Suppressor macrophage treated with lipopolysaccharide for 1 hour (primary cell): ENCODE measurements at places on chromosomes 6 and 20.

DNA sequence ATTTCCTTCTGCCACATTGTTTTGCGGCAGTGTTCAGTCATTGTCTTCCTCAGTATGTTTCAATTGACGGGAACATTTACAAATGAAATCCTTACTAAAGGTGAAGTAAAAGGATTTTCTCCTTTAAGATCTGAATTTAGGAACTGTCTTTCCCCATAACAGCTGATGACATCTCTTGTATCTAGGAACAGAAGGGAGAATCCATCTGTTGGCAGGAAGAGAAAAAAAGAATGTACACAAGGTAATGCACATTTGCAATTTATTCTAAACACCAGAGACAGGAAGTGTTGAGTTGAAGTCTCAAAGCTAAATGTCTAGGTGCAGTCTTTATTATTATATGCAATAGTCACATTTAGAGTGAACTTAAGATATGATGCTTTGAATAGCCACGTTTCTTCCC is 334.5 kb downstream of the HDGFL1 start:
- DNase-seq = no peak

- DNase-seq = no peak
Measured at GRCh38 chr6:105507811-105508210, 104.9 kb upstream of the PREP start.

DNA sequence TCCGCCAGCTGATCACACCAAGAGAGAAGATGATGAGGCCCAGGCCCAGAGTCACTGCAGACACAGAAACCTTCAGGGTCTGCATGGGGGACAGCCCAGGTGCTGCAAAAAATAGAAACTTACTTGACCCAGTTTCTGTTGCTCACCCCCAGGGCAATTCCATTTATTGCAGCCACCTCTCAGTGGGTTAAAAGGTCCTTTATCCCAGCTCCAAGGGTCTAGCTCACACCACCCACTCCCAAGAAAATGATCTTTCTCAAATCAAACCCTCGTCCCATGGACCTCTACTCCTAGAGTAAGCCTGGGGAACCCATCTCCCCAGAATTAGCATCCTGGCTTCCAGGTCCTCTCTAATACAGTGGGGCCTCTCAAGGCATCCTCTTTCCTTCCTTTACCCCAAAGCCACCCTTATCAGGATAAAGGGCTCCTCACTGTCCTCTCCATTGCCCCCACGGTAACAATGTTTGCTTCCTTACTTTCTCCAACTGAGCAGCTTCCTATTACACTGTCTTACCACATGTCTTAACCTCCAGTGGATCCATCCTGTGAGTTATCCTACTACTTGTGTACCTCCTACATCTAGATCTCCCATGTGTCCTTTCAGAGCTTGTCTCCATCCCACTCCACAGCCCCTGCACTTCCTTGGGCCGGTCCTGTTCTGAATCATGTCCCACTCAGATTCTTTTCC is 5.1 kb downstream of the HLA-DMB start:
- DNase-seq = no peak

GRCh38 chr20:25245461-25245860 is 2.4 kb upstream of the PYGB start:
- DNase-seq = no peak

GRCh38 chr20:24011282-24011681 is 22.7 kb upstream of the GGTLC1 start:
- no peak for DNase-seq

GRCh38 chr6:17716221-17716620 is 9.5 kb upstream of the NUP153 start:
- DNase-seq = no peak

DNA sequence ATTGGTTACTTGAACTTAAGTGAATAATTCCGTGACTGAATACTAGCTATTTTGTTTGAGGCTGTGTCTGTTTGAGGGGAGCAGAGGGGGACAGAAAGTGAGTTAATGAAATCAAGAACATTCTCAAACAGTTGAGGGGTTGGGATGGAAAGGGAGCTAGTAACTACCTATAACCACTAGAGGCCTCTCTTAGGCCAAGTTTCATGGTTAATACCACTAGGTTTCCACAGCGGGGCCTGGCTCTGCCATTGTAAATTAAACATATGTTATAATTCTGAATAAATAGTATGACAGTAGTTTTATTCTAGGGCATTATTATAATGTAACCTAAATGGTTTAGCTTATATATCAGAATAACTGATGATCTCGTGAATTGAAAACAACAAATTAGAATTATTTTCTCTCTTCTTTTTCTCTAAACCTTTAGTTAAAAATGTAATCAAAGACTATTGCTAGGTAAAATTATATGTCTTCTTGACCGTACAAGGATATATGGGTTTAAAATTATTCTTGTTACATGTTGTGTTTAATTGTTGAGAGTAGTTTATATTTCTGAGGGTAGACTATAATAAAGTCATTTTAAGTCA is 108.1 kb downstream of the BCKDHB start:
- DNase-seq = peak; percentile 51

- peak; percentile 77 for DNase-seq
Measured at GRCh38 chr6:37182736-37183590, 13.0 kb downstream of the PIM1 start.

DNA sequence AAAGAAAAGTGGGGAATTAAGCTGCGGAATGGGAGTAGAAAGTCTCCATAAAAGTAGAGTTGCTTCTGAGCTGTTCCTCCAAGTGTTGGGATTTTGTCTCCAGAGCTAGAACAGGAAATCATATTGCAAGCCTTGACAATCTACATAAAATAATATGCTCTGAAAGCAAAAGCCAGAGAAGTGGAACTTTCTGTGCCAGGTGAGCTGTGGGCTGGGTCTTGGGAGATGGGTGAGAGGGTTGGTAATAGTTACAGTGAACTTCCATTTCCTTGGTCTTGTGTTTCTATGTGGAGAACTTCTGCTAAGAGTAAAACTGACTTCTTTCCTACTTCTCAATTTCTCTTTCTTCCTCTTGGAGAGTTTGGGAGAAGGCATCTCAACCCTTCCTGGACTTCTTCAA is 6.3 kb upstream of the HMGN4 start:
- no peak for DNase-seq

DNA sequence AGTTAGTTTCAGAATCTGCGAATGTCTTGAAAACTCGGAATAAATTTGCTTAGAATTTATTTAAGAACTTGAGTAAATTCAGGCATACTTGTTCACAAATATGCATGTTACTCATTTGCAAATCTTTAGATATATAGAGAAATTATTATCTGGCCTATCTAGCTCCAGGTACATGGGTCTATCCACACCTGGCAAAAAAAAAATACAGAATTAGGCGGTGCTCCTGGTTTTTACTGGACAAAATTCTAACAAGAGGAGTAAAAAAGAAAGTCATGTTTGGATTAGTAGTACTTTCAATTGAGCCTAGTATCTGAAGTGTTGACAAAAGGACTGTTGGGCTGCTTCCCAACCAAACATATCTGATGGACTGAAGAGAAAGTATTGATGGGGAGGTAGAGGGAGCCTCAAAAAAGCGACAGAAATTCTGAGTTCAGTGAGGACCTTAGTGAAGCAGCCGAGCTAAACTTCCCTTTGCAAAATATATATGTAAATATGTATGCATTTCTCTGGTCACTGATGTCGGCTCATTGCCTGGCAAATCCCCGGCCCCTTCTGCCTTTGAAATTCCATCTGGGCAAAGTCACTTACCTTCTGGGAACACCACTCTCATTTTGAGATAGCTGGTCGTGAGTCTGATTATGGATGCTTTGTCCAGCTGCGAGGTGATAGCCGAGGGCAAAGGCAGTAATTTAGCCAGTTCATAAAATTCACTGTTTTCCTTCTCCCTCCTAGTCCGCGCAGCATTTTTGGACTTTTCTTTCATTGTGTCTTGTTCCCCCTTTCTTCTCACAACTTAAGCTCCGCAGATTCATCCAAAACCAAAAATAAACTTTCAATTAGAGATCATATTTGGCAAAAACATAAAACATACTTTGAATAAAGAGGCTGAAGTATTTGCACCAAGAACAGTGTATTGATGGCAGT is 1.8 kb downstream of the SIM1 start:
- DNase-seq = no peak

DNA sequence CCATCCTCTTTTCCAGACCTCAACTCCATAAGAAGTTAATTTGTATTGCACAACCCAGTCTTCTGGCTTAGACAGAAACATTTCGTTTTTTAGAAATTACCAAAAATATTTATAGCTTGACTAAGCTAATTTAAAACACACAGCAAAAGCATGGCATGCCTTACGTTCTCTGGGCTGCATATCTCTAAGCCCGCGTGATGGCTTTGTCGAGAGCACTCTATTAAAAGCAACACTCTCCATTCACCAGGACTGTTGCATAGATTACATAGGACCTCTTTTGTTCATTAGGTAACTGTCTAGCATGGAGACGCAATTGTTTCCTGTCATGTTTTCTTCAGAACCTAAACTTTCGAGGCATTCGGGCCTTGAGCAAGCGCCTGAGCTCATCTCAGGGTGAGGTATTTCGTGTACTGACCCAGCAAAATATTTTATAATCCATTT is 104.5 kb downstream of the IBTK start:
- DNase-seq = no peak

- no peak for DNase-seq
Measured at GRCh38 chr6:33183071-33183683, 9.1 kb downstream of the COL11A2 start.

- peak; percentile 70 for DNase-seq
Measured at GRCh38 chr20:59525500-59526241, 78.7 kb upstream of the PHACTR3 start.

GRCh38 chr6:155411154-155412052 is 44.2 kb downstream of the NOX3 start:
- no peak for DNase-seq

DNA sequence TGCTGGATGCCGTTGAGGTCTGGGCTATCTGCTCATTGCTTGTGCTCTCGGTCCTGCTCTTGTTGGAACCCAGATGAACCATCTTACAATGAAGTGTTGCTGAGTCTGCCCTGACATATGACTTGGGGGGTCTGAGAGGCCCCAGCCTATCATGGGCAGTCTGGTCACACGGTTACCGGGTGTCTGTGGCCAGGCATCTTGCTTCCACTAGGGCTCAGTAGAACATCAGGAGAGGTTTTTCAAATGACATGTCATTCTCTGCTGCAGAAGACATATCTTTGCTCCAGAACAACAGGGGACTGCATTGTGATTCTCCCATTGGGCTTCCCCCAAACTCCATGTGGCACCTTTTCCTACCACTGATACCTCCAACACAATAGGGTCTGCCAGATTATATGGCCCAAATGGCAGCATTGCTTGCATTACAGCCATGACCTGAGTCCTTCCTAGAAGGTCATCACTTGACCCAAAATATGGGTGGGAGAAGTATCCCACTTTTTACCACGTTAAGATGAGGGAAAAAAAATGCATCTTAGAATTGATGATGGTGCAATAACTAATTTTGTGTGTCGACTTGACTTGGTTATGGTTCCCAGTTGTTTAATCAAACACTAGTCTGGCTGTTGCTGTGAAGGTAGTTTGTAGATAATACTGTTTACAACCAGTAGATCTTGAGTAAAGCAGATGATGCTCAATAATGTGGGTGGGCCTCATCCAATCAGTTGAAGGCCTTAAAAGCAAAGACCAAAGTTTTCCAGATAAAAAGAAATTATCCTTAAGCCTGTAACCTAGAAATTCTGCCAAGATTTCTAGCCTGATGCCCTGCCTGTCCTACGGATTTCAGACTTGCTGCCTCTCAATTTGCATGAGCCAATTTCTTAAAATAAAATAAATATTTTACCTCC is 241.0 kb downstream of the QKI start:
- DNase-seq = no peak

GRCh38 chr20:11012975-11013374 is 339.2 kb upstream of the JAG1 start:
- DNase-seq = no peak

GRCh38 chr6:22239261-22239921 is 57.4 kb downstream of the PRL start:
- DNase-seq = no peak

- DNase-seq = no peak
Measured at GRCh38 chr6:41247288-41247865, 19.2 kb downstream of the TREML4 start.

GRCh38 chr6:42783177-42783875 is 1.5 kb downstream of the BICRAL start:
- DNase-seq = peak; percentile 92

DNA sequence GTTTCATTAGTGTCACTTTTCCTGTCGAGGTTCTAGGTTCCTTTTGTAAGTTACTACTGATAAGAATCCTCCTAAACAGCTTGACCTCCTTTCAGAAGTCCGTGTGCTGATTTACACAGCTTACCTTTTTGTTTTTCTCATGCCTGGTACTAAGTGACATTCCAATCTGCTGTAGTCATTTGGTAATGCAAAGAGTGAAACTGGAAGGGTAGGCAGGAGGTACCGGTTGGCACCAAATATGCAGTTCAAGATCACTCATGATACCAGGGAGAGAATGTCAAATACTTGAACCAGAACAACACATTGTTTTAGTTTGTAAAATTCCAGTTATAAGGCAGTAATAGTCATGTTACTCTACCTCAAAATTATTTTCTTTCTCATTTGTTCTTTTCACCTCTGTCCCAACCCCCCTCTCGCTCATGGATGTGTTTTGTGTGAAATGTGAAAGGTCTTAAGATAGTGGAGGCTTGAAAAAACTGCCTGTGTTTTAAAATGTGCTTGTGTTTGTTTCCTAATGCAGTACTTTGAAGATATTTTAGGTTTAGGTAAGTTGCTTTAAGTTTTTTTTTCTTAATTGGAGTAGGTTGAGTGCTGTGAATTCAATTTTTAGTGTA is 23.2 kb downstream of the AFDN start:
- DNase-seq = no peak

GRCh38 chr20:23366384-23366783 is 4.4 kb downstream of the GZF1 start:
- DNase-seq = peak; percentile 87

DNA sequence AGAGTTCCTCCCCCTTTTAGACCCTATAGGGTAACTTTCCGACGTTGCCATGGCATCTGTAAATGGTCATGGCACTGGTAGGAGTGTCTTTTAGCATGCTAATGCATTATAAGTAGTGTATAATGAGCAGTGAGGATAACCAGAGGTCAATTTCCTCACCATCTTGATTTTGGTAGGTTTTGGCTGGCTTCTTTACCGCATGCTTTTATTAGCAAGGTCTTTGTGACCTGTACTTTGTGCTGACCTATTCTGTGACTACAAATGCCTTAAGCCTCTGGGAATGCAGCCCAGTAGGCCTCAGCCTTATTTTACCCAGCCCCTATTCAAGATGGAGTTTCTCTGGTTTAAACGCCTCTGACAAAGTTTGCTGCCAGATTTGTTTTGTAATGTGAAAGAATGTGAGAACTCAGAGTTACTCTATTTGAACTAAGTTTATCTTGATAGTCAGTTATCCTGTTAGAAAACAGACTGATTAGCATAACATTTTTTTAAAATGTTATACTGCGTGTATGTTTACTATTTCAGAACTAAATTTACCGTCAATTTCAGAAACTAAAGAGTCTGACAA is 111.3 kb upstream of the PRSS16 start:
- DNase-seq = no peak

DNA sequence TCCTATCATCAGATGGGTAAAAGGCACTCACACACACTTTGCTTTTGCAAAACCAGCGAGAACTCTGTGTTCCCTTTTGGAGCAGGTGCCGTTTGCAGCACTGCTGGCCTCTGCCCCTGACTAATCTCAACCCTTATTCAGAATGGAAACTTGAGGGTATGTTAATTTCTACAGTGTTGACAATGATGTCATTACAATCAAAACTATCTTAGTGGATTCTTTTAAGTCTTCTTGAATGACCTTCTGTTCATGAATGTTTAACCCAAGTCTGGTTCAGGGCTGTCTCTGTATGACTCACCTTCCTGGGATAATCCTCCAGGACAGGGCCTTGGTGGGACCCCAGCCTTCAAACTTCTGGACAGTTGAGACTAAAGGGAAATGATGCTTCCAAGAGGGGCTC is 197.9 kb downstream of the CDH4 start:
- no peak for DNase-seq

- no peak for DNase-seq
Measured at GRCh38 chr6:108452711-108453195, 108.0 kb upstream of the FOXO3 start.
